ENCODE measurements at places on chromosomes 1 and 21. TPM values are rescaled to one million over a fixed set of nuclear protein-coding genes. Genes with fewer than 3 reads are reported as not detected.

Gene LRRC53
- total RNA-seq = not detected

Gene RABGGTB
- 93.0 TPM for total RNA-seq

Gene IQGAP3
- total RNA-seq = 32.7 TPM

Gene F5
- total RNA-seq = not detected

Gene EIF2D
- total RNA-seq = 51.4 TPM

Gene GPR153
- 3.7 TPM for total RNA-seq

Gene AGT
- total RNA-seq = 0.73 TPM

Gene ADGRL2
- 71.3 TPM for total RNA-seq

Gene SRP9
- total RNA-seq = 169 TPM

Gene SH2D5
- total RNA-seq = 3.1 TPM

Gene LCE1E
- total RNA-seq = 0.37 TPM

Data from subcutaneous preadipocyte (primary cell).